ENCODE measurements at places on chromosomes 3 and 15.

DNA sequence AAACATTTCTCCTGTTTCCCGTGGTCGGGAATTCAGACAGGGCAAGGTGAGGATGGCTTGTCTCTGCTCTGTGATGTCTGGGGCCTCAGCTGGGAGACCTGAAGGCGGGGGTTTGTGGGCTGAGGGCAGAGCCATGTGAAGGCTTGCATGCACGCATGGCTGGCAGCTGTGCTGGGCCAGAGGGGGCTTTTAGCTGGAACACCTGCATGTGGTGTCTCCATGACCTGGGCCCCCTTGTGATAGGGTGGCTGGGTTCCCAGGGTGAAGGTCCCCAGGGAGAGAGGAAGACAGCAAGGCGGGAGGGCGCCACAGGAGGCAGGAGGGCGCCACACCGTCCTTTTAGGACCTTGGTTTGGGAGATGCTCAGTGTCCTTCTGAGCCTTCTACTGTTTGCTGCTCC, 101.6 kb upstream of the PRR23E start:
- no peak for DNase-seq

- no peak for DNase-seq
These were observed 212.9 kb upstream of the ARPP21 start for GRCh38 chr3:35426366-35426958.

DNA sequence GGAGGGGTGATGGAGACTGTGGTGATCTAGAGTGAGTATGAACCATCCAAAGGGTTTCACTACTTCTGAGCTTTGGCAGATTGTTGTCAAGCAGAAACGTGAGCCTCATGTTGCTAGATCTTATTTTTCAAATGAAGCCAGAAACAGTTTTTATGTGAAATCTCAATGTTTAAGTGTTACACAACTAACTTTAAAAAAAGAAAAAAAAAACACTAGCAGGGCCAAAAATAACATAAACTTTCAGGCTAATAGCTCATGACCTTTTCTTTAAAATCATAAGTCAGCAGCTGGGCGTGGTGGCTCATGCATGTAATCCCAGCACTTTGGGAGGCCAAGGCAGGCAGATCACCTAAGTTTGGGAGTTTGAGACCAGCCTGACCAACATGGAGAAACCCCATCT, 2.1 kb upstream of the HTR3D start:
- no peak for DNase-seq

DNA sequence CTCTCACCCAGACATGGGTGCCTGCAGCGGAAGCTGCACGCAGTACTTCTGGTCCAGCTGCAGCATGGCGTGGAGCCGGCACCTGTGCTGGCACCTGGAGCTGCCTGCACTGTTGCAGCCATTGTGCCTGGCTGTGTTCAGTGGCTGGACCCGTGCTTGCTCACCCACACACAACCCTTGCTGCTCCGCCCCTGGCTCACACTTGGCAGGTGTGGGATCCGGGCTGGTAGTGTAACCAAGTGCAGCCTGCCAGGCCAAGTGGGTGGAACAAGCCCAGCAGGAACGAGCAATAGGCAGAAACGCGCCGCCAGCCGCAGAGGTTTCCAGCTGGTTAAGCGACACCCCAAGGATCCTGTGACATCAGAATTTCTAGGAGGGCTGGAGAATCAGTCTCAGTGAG, 11.2 kb upstream of the SCAPER start:
- no peak for DNase-seq
